ENCODE measurements at places on chromosomes 6 and 20.

- no peak for DNase-seq
These were observed 21.2 kb upstream of the SNRPB2 start for GRCh38 chr20:16708602-16709001.

DNA sequence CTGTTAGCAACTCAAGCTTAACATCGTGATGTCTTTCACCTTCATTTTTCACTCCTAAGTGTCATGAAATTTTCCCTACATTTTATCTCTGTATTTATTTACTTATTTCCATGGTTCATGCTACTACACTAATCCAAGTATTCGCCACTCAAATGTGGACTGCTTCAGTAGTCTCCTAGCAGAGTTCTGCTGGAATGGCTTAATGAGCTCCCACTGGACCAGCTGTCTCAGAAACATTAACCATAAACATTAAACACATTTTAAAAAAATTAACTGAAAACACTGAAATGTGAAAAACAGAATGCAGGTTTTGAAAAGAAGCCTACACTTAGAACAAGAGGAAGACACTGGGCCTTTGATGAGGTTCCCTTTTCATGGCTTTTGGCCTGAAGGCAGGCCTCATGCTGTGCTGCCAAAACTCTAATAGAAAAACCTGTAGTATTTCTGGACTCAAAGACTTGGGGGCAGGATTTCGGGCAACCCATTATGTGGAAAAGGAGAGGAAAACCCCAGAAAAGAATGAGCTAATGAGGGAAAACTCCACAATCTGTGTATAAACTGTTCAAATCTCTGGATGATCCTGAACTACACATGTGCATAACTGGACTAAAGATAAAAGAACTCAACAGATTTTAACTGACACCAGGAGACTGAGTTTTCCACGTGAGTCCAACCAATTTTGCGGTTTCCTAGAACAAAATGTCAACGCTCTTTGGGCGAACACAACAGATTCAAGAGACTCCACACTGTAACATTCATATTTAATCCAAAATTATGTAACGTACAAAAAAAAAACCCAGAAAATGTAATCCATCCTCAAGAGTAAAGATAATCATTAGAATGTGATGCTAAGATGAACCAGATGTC, 33.0 kb downstream of the SAMD3 start:
- no peak for DNase-seq

DNA sequence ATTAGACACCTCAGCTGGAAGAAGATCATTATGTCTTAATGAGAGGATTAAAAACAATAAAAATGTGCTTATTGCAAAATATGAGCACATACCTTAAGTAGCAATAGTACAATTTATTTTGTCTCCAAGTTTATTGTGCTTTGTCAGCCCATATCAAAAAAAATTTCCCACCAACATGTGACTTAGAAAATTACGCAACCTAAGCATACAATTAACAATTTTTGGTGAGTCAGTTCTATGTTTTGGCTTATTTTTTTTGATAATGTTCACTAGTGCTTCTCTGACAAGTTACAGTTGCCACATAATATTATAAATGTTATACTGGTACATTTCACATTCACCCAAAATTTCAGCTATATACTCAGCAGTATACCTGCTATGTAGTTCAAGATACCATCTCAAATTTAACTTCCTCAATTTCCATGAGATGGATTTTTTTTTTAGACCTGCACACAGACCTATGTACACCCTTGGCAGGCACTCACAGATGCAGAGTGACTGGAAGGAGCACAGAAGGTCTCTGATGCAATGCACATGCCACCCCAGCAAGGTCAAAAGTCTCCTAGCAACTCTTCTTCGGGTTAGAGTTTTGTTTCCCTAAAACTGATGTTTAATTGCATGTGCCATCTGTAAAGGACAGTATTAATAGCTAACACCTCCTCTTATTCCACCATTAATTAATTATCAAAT, 112.4 kb downstream of the PRKN start:
- no peak for DNase-seq

DNA sequence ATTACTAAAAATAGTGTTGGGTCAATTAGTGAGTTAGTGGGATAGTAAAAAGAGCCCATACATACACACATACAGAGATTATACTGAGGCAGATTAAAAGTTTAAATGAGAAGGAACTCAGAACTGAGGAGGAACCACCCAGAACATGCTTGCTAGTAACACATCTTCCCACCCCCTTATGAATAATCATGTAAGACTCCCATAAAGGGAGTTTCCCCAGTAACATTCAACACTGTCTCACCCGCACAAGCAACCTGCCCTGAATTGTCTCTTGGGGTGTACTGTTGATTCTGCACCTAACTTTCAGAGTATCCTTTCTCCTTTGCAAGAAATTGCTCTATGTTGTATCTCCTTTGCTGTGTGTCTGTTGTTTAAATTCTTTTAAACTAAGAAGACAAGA, 11.1 kb upstream of the HLA-DQB2 start:
- no peak for DNase-seq

DNA sequence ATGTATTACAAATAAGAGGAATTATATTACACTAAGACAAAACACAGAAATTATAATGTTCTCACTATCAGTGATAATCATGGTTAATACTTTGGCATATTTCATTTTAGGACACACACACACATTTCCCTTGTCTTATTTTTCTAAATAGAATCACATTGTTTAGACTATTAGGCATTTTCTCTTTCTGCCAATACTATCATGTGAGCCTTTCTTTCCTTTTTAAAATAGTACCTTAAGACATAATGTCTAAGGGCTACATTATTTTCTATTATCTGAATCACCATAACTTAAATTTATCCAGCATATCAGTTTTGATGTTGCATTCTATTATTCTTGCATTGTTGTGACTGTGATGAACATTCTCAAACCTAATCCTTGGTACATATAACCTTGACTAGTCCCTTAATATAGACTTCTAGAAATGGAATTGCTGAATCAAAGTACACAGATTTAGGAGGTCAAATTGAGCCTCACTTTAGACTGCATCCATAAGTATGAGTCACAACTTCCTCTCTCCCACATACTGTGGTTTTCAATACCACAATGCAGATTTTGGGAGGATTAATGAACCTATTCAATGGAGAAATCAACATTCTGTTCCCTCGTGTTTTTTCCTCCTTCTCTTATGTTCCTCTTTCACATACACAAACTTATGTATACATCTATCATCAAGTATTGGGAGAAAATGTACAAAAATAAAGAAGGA, 212.6 kb downstream of the MOXD1 start:
- DNase-seq = no peak

- DNase-seq = no peak
These were observed 117.8 kb upstream of the SUPT3H start for GRCh38 chr6:45495429-45496084.

GRCh38 chr6:44053760-44054556, 73.3 kb downstream of the MRPL14 start:
- no peak for DNase-seq

GRCh38 chr20:13029687-13030375, 21.1 kb downstream of the SPTLC3 start:
- no peak for DNase-seq

- DNase-seq = no peak
These were observed 38.5 kb upstream of the BMP6 start for GRCh38 chr6:7687145-7688111.

DNA sequence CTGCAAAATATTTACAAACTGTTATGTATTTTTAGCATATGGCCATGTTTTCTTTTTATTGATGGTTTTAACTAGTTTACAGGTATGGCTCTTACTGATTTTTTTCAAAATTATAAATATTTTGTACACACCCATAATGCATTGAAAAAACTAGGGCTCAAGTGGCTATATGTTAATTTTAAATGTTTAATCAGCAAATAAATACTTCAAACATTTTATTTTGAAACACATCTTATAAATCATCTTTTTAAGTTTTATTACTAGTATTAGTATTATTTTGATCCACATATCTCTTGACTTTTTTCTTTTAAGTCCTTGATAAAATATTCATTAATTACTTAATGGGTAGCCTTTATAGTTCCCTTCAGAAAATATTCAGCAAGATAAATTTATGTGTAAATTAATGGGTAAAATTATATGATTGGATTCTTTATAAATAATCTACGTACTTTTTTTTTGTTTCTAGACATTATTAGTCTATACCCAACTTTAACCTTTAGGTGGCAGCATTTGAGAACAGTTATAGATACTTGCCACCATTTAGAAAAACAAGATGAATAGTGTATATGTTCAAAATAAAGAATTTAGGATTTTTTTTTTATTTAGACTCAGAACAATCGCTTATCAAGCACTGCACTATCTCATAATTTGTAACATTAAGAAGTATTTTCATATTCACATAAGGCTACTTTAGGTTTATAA, 241.9 kb downstream of the ADGRB3 start:
- DNase-seq = no peak

GRCh38 chr6:109441069-109441816, 719 bp downstream of the SMPD2 start:
- no peak for DNase-seq

- no peak for DNase-seq
These were observed 12.0 kb upstream of the MAPRE1 start for GRCh38 chr20:32807706-32808105.

DNA sequence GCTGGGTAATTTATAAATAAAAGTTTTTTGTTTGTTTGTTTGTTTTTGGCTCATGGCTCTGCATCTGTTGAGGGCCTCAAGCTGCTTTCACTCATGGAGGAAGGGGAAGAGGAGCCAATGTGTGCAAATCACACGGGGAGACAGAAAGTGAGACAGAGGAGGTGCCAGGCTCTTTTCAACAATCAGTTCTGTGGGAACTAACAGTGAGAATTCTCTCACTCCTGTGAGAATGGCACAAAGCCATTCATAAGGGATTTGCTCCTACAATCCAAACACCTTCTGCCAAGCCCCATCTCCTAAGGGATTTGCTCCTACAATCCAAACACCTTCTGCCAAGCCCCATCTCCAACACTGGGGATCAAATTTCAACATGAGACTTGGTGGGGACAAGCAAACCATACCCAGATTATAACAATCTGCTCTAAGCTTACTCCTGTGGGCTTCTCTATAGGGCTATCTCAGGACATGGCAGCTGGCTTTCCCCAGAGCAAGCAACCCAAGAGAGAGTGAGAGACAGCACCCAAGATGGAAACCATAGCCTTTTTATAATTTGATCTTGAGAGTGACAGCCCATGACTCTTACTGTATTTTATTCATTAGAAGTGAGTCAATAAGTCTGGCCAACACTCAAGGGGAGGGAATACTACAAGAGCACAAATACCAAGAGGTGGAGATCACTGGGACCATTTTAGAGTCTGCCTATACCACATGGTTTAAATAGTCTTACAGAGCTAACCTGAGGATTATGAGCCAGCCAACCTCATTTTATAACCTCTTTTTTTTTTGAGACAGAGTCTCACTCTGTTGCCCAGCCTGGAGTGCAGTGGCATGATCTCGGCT, 22.8 kb upstream of the LRRC1 start:
- no peak for DNase-seq

- no peak for DNase-seq
These were observed 19.2 kb downstream of the FKBP5 start for GRCh38 chr6:35669451-35670045.

Measured in stimulated activated CD4-positive, alpha-beta T cell treated with anti-CD3 and anti-CD28 coated beads, Interleukin-12 subunit alpha, Interleukin-12 subunit beta, amount 100 ng/mL, for 48 hours (primary cell).